ENCODE measurements at places on chromosomes 3 and 15.
A peak's percentile ranks its signal among the peaks of the same experiment; 100 is the strongest.

DNA sequence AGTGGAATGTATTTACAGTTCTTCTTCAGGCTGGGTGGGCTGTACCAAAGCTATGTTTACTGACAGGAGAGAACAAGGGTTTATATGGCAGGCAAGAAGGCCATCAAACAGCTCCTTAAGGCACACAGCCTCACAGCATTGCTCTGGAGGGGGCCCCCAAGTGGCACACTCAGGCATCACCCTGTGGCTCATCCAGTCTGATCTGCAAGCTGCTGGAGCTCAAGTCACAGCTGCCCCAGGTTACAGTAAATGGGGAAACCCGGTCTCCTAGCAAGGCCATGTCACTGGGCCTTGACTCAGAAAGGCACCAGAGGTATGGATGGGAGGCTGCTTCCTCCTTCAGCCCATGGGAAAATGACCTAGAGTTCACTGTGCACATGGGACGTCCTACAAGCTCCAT is 67.5 kb downstream of the TFG start:
- DNase-seq, result no peak

DNA sequence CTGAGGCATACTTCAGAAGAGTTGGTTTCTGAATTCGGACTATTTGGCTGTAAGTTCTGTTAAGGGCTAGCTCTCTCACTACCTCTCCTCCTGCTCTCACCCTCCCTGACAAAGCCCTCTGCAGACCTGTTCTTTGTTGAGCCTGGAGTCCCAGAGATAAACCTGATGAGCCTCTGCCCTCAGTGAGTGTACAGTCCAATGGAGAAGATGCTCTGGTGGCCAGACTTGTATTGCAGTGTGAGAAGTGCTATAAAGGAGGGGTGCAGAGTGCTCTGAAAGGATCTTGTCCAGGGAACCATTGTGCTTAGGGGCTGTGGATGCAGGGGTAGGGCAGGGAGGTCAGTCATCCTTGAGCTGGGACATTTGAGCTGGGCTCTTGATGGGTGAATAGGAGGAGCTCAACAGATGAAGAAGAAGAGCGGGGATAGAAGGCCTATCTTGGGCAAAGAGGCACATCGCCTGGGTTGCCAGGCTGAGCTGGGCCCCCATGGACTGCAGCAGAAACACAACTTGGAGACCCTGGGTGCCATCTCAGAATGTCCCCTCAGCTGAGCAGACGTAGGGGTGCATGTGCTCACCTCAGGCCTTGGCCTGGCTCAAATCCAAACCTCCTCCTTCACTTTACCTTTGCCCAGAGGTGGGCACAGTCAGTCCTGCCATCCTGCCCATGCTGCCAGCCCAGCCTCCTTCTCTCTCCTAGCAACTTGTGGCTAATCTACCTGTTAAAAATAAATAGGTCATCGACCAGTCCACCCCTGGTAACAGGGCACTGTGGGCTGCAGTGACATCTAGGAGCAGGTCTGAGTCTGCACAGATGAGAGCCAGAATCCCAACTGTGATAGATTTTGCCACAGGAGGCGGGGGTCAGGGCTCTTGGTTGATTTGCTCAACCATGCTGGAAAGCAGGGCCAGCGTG is 3.3 kb downstream of the CAND2 start:
- no peak for DNase-seq

DNA sequence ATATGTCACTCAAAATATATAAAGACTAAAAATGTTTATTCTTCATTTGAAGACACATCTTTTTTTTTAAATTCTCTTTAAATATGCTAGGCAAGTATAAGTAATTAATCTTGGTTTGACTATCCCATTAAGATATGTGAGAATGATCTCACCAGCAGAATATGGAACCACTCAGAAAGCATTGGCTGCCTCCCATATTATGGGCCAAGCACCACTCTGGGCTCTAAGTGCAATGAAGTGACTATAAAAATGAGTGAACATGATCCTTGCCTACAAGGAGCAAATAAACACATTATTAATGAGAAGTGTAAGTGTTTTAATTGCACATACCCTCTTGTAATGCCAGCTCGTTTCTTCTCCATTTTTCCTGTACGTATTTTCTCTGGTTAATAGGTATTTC is 328.5 kb downstream of the NAALADL2 start:
- DNase-seq, result no peak

GRCh38 chr3:100650651-100651619 is 41.5 kb downstream of the ADGRG7 start:
- no peak for DNase-seq

DNA sequence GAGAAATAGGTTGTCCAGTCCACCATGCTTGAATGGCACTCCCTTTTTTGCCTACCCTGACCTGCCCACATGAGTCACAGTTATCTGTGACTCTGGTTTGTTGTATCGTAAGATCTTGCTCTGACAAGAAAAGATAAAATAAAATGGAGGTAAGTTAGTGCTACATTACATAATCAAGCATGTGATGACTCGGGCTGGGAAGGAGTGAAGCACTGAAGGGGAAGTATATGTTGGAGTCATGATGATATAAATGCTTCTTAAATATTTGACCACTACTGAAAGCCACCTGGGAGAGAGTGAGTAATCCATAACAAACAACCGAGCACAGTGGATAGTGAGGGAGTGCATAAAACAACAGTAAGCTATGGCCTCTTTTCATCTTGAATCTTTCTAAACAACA is 124.4 kb downstream of the SHOX2 start:
- no peak for DNase-seq

GRCh38 chr15:31501536-31502157 is 175.0 kb downstream of the KLF13 start:
- DNase-seq, result peak; percentile 13

DNA sequence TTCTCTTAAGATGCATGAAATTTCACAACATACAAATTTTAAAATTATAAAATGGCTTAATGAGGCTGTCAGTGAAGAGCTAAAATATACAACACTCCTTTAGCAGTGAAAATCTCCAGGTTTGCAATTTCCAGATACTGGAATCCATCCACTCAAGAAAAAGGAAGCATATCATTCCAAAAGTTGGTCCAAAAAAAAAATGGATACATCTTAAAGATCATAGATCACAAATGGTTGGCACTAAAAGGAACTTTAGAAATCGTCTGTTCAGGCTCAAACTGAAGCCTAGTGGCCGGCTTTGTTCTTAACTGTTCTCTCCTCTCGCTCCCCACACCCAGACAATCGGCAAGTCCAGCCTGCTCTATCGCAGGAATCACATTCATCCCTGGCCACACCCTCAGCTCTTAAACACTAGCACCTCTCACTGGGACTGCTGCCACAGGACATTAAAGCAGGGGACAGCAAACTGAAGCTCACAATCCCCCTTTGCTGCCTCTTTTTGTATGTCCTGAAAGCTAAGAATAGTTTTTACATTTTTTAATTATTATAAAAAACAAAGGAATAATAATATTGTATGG is 130.3 kb upstream of the CDIN1 start:
- DNase-seq, result no peak

DNA sequence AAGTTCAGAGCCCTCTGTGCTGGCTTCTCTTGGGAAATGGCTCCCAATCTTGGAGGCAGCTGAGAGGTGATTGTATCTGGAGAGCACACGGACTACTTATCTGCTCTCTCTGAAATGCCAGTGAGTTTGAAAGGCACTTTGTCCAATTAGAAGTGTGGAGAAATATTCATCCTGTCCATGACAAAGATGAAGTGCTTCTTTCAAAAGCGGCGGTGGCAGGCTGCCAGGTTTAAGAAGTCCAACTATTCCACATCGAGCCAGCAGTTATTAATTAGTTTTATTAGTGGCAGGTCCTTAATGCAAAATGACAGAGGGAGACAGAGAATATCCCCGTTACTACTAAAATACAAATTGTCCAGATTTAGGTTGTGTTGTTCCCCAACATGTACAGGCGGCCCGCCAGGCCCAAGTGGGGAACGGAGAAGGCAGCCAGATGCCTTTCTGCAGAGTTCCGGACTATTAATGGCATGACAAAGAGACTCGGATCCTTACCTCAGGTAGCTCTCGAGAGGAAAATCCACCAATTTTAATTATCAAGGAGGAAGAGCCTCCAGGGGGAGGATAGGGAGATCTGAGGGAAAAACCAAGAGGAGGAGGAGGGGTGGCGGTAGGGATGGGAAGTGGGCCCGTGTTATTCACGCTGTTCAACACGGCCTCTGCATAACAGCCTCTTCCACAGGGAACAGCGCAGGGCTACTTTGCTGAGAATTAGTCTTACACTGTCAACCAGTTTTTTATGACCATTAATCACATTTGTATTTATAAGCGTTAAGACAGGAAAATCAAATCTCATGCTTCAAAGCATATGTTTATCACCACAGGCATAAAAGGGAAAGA is 42.0 kb downstream of the RORA start:
- no peak for DNase-seq

DNA sequence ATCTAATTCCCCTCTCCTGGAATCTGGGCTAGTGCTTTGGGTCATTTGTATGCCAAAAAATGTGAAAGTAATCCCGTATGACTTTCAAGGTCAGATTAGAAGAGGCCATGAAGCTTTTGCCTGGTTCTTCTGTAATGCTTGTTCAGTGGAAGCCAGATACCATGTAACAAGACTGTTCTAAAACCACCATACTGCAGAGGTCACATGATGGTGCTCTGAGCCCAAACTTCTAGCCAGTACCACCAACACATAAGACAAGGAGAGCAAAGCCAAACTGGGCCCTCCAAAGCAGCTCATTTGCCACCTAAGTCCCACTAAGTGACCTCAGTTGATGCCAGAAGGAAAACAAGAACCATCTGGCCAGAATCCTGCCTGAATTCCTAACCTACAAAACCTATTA is 64.3 kb upstream of the MELTF start:
- no peak for DNase-seq
